Ammon's horn (tissue), 1 donor: ENCODE measurements at places on chromosomes 4 and X.
A peak's percentile ranks its signal among the peaks of the same experiment; 100 is the strongest.

- DNase-seq, result peak; percentile 38
Observed at GRCh38 chr4:95255396-95256107, 293.2 kb downstream of the UNC5C start.

- DNase-seq, result no peak
Observed at GRCh38 chr4:120070196-120070595, 3.5 kb upstream of the MAD2L1 start.

- DNase-seq, result no peak
Observed at GRCh38 chrX:26445288-26445687, 229.3 kb downstream of the MAGEB5 start.

GRCh38 chr4:115201042-115201330 lies 87.6 kb upstream of the NDST4 start:
- DNase-seq, result no peak

DNA sequence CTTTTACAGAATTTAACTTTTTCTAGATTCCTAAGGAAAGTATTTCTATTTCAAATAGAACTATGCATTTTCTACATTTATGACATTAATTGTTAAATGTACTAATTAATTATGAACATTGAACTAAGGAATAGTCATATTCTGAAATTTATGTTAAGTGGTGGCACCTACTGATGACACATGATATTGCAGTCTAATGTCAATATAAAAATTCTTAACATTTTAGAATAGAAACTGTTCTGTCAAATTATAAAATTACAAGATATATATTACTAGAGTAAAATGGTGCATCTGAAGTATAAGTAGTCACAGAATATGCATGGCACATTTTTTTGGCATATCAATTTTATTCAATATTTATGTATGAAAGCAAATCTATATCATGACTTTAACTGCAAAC lies 40.2 kb upstream of the NDNF start:
- DNase-seq, result no peak

DNA sequence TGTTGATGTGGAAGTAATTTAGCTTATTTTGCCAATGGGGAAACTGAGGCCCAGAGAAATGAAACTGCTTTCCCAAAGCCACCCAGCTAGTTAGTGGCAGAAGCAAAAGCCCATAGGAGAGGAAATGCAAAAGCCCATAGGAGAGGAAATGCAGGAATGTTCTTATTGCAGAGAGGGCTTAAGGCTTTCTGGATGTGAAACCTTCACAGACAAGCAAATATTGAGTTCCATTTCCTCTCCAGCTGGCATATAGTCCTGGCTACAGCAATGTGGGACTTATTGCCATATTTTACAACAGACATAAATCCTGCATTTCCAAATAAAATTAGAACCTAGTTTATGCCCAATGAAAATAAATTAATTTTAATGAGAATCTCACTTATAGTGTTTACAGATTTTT lies 69.7 kb downstream of the TMEM154 start:
- DNase-seq, result no peak

- no peak for DNase-seq
Observed at GRCh38 chr4:100098681-100099080, 91.6 kb downstream of the DDIT4L start.

DNA sequence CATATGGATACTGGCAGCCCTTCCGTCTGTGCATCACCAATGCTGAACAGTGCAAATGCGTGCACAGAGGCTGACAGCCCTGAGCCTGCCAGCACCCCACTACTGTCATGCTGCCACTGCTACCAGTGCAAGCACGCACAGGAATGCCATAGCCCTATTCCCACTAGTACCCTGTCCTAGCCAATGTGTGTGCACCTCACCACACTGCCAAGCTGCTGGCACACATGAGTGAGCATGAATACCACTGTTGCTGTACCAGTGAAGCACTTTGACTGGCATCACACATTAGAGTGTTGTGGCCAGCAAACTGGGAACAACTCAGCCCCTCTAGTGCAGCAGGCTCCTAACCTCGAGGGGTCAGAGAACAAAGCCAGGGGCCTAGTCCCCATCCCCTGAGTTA lies 102.9 kb upstream of the PCDH10 start:
- no peak for DNase-seq

GRCh38 chrX:132834109-132834508 lies 124.3 kb downstream of the HS6ST2 start:
- no peak for DNase-seq

DNA sequence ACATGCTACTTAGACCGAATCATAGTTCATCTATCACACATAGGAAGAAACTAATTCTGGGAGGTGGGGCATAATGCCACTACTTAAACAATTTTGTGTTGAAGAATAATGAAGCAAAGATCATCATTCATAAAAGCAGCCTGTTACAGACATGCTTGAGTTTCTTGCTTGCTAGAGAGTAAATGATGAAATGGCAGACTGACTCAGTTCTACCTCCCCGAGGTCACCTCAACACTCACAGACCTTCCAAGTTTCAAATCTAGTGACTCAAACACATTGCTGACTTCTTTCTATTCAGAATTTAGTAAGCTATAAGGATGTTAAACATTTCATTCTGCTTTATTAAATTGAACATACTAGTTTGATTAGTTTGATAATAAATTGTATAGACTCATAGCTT lies 636.5 kb upstream of the FRG1 start:
- no peak for DNase-seq

GRCh38 chr4:163901319-163901718 lies 406.8 kb downstream of the TMA16 start:
- no peak for DNase-seq

DNA sequence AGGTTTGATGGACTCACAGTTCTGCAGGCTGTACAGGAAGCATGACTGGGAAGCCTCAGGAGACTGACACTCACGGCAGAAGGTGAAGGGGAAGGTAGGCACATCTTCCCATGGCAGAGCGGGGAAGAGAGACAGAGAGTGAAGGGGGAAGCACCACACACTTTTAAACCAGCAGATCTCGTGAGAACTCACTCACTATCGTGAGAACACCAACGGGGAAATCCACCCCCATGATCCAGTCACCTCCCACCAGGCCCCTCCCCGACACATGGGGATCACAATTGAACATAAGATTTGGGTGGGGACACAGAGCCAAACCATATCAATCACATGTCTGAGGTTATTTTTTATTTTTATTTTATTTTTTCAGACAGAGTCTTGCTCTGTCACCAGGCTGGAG lies 4.9 kb upstream of the NAT8L start:
- DNase-seq, result no peak

GRCh38 chr4:5340991-5341451 lies 289.7 kb downstream of the STK32B start:
- no peak for DNase-seq

DNA sequence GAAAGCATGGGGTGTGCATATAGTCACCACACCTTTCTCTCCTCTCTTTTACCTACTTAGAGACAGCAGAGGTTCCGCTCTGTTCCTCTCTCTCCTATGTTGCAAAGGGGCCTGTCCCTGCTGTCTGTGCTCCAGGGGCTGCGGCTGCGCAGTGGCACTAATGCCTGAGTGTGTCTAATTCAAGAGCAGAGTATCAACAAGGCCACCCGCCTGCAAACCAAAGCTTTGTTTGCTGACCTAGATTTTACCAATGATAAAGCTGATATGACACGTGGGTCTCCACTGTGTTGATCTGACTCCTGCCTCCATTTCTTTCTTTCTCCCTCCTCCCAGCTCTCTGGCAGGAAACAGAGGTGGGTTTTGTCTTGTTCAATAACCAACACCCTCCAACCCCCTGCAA lies 74.9 kb downstream of the NSG1 start:
- no peak for DNase-seq

DNA sequence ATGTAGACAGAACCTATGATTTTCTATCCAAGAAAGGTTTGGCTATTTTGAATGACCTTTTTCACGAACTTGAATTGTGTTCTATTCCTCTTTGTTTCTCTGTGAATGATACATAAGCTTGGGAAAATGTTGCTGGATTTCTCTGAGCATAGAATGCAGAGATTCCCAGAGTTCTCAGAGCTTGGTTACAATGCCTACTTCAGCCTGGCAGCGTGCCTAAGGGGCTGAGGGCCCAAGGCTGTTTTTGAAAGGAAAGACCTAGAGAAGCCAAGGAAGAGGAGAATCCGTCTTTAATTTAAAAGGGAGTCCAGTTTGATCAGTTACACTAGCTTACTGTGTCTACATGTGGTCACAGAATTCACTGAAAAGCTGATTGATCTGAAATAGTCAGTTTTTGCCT lies 55.3 kb upstream of the CXorf51B start:
- DNase-seq, result peak; percentile 24

GRCh38 chrX:1466971-1467561 lies 14.4 kb upstream of the ASMTL start:
- no peak for DNase-seq

- DNase-seq, result no peak
Observed at GRCh38 chrX:115023139-115023538, 5.7 kb upstream of the IL13RA2 start.

DNA sequence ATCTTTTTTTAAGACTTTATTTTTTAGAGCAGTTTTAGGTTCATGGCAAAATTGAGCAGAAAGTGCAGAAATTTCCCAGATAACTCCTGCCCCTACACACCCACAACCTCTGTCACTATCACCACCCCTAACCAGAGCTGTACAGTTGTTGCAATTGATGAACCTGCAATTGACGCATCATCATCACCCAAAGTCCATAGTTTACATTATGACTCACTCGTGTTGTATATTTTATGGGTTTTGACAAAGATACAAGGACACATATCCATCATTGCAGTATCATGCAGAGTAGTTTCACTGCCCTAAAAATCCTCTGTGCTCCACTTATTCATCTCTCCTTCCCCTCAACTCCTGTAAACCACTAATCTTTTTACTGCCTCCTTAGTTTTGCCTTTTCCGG lies 34.5 kb upstream of the WAS start:
- no peak for DNase-seq

- DNase-seq, result no peak
Observed at GRCh38 chrX:7143076-7143475, 4.4 kb upstream of the STS start.

GRCh38 chr4:80507507-80507906 lies 172.0 kb downstream of the CFAP299 start:
- no peak for DNase-seq

DNA sequence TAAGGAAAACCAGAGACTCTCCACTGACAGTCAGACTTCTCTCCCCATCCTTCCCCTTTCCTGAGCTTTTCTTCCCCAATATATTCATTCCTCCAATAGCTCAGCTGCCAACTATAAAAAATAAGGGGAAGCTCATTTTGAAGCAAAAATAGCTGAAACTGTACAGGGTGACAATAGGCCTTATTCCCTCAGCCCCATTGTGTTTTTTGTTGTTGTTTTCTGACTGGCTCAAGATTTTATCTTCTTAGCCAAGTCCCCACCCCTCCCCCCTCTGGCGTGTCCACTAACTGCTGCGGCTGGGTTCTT lies 26.2 kb downstream of the PRPS1 start:
- no peak for DNase-seq

DNA sequence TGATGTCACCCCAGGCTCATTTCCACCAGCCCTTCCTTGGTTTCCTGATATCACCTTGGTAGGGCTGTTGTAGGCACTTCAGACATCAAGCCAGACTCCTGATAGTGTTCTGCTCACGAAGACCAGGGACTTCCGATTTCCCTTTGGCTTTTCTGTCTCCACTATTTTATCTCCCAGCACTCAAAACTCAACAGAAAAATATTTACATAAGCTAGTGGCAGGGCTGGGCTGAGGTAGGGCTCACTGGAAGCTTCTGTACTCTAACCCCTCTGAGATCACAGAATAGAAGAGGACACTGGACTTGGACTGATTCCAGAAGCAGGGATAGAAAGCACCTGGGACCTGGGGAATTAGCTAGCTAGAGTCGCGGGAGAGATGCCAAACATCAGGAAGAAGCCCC lies 34.4 kb upstream of the EFNB1 start:
- no peak for DNase-seq

GRCh38 chr4:1187182-1187581 lies 14.8 kb upstream of the SPON2 start:
- DNase-seq, result no peak

DNA sequence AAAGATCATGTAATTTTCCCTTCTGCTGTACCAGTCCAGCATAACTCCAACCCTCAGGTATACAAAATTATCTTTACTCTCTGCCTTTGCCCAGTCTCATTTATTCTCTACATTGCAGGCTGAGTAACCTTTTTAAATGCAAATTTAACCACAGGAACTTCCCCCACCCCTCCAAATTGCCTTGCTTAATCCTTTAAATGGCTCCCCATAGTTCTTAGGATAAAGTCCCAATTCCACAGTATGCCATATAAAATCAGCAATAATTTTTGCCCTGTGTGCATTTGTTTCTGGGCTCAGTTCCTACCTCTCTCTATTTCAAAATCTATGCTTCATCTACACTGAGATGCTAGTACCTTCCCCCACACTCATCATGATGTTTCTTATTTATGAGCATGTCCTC lies 879.7 kb downstream of the RPA4 start:
- no peak for DNase-seq

- DNase-seq, result peak; percentile 43
Observed at GRCh38 chrX:154486396-154487207, at the start of gene UBL4A. UBL4A (minus strand) TSS chrX:154486615; CDS start chrX:154486584, 31 bp downstream.

DNA sequence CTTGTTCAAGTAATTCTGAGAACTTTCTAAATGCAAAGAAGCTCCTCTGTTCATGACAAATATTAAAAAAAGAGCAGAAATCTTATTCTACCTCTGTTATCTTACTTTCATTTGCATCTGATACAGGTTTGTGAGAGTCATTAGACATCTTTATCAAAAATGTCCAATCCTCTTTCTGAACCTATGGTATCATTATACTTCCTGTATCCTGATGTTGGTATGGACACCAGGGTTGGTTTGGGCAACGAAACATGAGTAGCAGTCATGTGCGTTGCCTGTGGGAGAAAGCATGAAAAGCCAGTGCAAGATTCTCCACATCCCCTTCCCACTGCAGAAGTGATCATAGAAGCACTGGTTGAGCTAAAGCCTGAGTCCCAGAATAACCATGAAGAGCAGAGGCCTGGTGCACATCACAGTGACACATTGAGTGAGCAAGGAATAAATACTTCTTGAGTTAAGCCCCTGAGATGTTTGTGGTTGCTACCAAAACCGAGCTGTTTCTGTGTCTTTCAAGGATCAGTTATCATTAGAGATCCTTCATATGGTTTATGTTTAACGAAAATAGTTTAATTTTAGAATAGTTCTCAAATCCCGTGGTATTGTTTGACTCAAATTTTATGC lies 197.2 kb downstream of the BANK1 start:
- DNase-seq, result no peak

GRCh38 chr4:103075435-103075893 lies 1.1 kb downstream of the SLC9B2 start:
- peak; percentile 6 for DNase-seq

DNA sequence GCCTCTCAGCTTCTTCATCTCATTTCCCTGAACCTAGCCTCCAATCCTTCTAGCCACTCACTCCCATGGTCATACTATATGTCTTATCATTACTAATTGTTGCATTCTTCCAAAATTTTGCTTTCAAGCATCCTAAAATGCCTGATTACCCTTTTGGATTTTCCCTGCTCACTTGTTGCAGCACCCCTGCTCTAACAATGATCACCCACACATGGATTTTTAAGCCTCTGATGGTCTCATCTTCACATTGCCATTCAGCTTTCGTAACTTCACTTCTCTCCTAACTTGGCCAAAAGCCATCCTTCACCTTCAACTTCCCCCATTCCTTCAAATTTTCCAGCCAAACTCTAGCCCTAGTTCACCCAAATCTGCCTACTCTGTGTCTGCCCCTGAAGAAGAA lies 33.8 kb upstream of the MGST2 start:
- DNase-seq, result no peak
